ENCODE measurements at places on chromosomes 2 and 18. TPM values are rescaled to one million over a fixed set of nuclear protein-coding genes. Genes with fewer than 3 reads are reported as not detected.

- no peak for DNase-seq
Observed at GRCh38 chr18:58827886-58828285, 36.8 kb upstream of the ZNF532 start.

- DNase-seq, result peak; percentile 73
Observed at GRCh38 chr2:10912076-10912731, 470 bp downstream of the KCNF1 start.

DNA sequence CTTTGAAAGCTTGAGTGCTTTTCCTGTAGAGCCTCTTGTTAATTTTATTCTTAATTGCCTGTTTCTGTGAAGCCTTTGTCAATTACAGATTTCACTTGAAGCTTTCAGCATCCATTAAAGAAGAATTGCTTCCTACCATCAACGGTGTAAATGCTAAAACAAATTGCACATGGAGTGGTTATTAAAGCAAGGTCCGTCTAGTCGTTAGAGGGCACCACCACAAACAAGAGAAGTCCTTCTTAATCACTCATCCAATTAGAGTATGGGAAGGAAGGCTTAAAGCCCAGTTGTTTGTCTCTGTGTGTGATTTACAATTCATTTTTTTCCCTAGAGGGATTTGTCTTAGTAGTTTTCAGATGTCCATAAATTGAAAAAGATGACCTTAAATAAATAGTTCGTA, 1.6 kb downstream of the KCNJ3 start:
- DNase-seq, result no peak

DNA sequence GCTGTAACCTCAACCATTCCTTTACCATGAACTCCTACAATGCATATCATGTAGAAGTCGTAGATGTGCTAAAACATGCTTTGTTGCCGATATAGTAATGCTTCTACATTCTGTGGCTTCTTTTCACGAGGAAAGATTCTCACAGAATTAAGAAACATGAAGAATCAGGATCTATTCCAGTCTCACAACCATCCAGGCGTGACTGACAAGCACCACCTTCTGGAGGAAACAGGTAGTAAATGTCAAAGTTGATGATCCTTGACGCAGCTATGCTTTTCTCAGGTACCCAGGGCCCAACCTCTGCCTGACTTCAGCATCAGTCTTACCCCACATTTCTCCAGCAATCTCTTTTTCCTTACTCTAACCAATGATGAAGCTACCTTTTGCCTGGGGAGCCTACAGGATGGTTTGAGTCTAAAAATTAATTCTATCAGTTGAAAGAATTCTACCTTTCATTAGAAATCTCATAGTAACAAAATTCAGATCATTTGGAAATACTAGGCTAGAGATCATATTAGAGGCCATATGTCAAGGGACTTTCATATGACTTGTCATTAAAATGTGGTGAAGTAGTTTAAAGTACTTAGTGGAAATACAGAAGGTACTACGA, 123.3 kb upstream of the RND3 start:
- DNase-seq, result no peak

GRCh38 chr2:72131371-72131891, 16.2 kb downstream of the CYP26B1 start:
- peak; percentile 83 for DNase-seq

DNA sequence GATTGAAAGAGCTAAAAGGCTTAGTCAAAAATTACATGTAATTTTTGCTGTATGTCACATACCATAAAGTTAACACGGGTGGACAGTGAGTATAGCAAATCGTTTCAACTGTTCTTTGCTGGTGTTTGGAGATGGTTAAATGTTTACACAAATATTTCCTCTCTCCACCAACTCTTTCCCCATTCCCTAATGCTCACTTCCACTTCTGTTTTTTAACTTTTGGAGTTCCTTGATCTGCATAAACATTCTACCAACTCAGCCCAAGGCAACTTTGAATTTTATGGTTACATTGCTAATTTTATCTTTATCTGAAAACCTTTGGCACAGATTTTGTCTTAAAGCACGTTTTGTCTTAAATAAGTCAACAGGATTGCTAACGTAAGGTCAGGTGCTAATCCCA, 1.9 kb upstream of the SPOPL start:
- no peak for DNase-seq

GRCh38 chr2:64318476-64318748, 135.6 kb upstream of the LGALSL start:
- DNase-seq, result no peak

DNA sequence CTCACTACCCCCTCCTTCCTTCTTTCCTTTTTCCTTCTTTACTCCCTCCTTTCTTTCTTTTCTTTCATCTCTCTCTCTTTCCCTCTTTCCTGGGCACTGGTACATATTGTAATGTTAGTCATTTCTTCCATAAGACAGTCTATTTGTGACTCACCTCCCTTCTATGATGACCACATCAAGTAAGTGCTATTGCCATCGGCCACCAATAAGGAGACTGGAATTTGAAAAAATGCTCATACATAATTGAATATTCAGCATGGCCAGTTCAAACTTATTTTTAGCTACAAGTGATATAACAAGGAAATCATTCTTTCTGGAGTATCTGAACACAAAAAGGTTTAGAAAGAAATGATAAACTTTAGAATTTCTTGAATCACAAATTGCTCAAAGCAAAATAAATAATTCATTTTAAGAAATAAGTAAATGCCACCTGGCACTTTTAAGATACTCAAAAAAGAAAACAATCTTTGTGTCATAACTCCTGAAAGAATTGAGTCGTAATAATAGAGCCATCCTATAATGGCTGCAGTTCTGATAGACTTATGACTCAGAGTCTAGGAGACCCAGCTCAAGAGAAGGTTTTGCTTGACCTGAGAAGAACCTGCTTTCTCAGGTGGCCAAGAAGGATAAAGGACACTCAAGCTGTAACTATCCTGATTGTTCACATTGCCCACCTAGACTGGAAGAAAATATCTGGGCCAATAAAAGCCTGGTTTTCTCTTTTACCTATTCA, 51.6 kb upstream of the CCBE1 start:
- no peak for DNase-seq

- DNase-seq, result no peak
Observed at GRCh38 chr18:6406910-6407470, 7.7 kb downstream of the L3MBTL4 start.

- DNase-seq, result no peak
Observed at GRCh38 chr18:29191263-29191662, 1014.3 kb upstream of the CDH2 start.

GRCh38 chr2:46947841-46948240, 32.2 kb upstream of the MCFD2 start:
- DNase-seq, result no peak

C2orf49 gene
- 12.8 TPM for total RNA-seq

DNA sequence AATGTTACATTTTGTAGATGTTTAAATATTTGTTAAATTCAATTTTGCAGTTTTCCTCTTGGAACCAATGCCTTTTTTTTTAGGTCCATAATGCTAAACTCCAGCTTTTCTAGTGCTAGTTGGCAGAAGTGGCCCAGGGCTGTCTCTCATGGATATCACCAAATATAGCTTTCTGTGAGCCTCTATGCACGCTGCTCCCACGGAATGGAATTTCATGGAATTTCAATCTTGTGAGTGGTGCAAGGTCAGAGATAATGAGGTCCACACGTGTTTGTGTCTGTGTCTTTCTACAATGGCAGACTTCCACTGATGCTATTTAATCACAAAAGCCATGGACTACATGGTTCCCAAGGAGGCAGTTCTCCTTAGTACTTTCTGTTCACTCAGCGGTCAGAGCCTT, 191.5 kb upstream of the PARD3B start:
- no peak for DNase-seq

- no peak for DNase-seq
Observed at GRCh38 chr2:171919453-171919852, 2.8 kb upstream of the HAT1 start.

GRCh38 chr2:234241656-234242458, 191.4 kb downstream of the SPP2 start:
- no peak for DNase-seq

GRCh38 chr2:68646303-68646702, 2.9 kb downstream of the PROKR1 start:
- no peak for DNase-seq

DNA sequence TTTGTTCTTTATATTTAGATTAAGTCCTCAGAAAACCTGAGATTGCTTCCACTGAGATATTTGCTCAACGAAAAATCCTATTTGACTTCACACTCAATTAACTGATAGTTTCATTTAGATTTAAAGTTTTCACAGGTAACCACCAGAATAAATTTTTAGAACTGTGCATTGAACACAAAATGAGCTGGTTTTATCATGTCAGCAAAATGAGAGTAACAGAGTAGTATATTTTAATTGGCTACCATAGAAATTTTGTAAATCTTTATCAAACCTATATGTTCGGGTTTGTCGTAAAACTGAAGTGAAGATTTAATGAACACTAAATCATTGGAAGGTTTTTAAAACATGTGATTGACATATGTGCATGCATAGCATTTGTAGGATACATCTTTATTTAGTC, 32.7 kb upstream of the MFF start:
- no peak for DNase-seq

- no peak for DNase-seq
Observed at GRCh38 chr2:174716785-174717184, 47.5 kb downstream of the CHRNA1 start.

NFU1 gene
- 94.2 TPM for total RNA-seq

DNA sequence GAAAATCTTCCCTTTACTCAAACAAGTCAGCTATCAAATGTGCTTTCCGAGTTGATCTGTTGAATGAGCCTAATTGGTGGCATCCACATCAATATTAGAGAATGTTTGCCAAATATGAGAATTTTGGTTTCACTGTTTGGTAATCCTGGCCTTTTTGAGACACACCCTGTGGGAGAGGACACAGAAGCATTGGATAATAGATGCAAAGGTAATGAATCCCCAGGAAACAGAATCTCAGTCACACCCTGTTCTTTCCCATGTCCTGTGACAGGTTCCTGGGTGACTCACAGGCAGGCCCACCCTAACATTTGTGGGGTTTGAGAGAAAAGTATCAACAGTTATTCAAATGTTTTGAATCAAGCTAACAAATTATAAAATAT, 99.8 kb upstream of the PELI1 start:
- no peak for DNase-seq

GRCh38 chr2:86625096-86625495, 1.4 kb upstream of the RNF103 start:
- DNase-seq, result no peak

- no peak for DNase-seq
Observed at GRCh38 chr2:171513719-171514160, 8.5 kb upstream of the CYBRD1 start.

DNA sequence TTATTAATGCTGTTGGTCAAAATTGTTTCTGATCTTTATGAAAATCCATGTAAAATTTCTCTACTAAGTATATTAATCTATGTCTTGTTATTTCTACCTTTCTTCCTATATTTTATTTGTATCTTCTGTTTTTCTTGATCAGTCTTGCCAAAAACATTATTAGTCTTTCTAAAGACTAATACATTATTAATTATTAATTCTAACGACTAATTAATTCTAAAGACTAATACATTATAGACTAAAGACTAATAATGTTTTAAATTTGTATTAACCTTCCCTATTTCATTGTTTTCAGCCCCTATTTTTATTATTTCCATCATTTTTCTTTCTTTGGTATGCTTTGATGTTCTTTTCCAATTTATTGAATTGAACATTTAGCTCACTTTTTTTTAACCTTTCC, 27.7 kb downstream of the NEURL3 start:
- DNase-seq, result no peak

- no peak for DNase-seq
Observed at GRCh38 chr18:9750606-9751304, 42.7 kb downstream of the RAB31 start.

CAD gene
- 26.0 TPM for total RNA-seq

C18orf54 gene
- 1.3 TPM for total RNA-seq

DNA sequence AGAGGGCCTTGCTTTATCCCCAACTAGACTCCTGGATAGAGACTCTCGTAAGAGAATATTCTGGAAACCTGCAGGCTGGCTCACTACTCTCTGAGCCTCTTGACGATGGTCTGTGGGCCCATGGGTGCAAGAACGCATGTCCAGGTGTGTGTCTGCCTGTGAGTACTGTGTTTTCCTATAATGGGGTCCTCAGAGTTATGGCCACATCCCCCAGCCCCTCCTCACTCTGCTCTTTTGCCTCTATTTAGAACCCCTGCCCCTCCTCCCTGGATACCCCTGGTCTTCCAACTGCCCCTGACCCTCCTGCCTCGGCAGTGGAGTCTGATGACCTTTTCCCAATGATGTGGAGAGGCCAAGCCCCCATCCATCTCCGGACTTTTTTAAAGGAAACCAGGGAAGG, 148.1 kb downstream of the ZFP36L2 start:
- peak; percentile 62 for DNase-seq

- DNase-seq, result no peak
Observed at GRCh38 chr18:31046916-31047315, 4.4 kb upstream of the DSC3 start.

DNA sequence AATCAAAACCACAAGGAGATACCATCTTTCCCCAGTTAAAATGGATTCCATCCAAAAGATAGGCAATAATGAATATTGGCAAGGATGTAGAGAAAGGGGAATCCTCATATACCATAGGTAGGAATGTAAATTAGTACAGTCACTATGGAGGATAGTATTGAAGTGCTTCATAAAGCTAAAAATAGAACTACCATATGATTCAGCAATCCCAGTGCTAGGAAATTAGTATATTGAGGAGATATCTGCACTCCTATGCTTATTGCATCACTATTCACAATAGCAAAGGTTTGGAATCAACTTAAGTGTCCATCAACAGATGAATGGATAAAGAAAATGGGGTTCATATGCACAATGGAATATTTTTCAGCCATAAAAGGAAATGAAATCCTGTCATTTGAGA, 251.2 kb downstream of the ZNF804A start:
- DNase-seq, result no peak

GRCh38 chr18:14922031-14922430, 174.1 kb downstream of the ANKRD30B start:
- DNase-seq, result no peak

DNA sequence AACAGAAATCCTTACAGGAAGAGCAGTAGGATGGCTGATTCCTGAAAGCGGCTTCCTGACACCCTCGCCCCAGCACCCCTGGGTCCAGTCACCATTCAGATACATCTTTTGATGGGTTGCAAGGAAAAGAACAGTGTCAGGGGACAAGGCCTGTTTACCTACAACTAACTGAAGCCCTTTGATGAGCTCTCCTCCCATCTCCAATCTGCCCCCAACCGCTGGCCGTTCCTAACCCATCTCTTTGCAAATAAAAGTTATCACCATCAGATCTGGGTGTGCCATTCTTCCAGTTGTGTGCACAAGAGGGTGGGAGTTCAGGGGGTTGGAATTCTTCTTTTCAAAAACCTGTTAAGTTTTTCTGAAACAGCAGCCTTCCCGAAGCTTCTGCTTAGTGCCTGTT, 48.9 kb downstream of the ARL4C start:
- DNase-seq, result no peak
